Activated naive CD4-positive, alpha-beta T cell treated with Interleukin-2 at 50 U/mL for 16 hours (primary cell): ENCODE measurements at places on chromosomes 12 and 14.

DNA sequence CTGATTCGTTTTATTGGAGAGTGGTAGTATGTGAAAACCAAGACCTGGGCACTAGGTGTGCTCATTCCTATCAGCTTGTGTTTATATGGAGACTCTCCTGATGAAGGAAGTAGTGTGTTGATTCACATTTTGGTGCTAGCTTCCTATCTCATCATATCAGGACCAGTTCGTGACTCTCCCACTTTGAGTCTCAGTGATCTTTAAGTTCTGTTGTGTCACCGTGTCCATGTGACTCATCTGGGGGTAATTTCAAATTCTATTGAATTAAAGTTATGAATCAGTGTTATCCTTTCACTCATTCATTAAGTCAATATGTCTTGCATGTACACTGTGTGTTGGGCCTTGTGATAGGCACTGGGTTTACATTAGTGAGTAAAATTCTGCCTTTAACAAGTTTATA is 180.2 kb downstream of the CACNA1C start:
- no peak for DNase-seq

DNA sequence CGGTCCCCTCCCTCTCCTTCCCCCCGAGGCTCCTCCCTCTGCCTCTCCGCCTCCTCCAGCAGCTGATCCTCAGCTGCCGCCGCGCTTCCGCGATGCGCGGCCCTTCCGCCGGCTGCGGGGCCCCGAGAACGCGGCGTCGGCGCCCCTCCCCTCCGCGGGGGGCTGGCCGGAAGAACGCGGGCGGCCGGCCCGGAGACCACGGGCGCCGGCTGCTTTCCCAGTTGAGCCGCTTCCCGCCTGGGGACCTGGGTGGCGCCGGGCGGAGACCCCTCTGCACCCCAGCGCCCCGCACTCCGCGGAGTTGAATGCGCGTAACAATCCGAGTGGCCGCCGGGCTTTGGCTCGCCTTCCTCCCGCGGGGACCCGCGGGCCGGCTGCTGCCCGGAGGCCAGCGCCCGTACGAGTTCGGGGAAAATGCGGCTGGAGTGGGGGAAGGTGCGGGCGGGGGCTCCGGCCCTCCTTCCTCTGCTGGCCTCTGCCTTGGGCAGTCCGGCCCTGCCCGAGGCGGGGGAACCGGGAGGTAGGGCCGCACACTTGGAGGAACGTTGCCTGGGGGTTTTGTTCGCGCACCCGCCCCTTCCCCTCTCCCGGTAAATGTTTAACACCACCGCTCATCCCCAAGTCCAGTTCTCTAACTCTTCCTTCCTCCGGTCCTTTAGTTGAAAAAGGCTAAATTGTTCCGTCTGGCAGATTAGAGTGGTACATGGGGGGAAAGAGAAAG is 393 bp upstream of the DCAF5 start:
- no peak for DNase-seq

- DNase-seq = no peak
These were observed 23.6 kb upstream of the WNK1 start for GRCh38 chr12:728781-729180.

- DNase-seq = no peak
These were observed 7.2 kb downstream of the ALDH2 start for GRCh38 chr12:111773801-111774551.

GRCh38 chr14:75720116-75720515 is 59.1 kb downstream of the TTLL5 start:
- no peak for DNase-seq

DNA sequence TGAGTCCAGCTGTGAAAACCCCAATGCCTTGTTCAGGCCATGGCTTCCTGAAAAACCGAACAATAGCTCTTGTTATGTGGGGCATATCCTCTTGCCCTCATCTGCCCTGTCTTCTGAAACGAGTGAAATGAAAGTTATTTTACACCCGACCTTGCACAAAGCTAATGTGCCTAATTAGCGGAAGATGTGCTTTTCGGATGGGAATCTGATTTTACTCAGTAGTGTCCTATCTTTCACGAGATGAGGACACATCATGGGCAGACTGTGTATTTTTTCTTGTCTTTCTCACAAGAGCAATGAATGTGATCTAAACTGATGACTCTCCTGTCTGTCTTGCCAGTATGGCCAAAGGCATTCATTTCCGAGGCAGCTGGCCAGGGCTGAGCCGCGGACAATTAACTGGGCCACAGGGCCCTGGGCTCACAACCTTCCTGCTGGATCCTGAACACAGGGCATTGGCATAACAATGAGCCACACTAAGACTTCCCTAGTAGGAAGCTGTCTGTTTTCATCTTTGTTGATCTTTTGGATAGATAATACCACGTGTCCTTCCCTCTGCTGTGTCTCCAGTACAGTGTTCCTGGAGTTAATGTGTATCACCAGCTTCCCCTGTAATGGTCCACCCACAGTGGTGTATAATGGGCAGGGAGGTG is 86.0 kb upstream of the HIF1A start:
- DNase-seq = no peak

- peak; percentile 73 for DNase-seq
These were observed 127.3 kb upstream of the CCND2 start for GRCh38 chr12:4145990-4146859.

- DNase-seq = no peak
These were observed 11.6 kb downstream of the VRK1 start for GRCh38 chr14:96808619-96809406.

DNA sequence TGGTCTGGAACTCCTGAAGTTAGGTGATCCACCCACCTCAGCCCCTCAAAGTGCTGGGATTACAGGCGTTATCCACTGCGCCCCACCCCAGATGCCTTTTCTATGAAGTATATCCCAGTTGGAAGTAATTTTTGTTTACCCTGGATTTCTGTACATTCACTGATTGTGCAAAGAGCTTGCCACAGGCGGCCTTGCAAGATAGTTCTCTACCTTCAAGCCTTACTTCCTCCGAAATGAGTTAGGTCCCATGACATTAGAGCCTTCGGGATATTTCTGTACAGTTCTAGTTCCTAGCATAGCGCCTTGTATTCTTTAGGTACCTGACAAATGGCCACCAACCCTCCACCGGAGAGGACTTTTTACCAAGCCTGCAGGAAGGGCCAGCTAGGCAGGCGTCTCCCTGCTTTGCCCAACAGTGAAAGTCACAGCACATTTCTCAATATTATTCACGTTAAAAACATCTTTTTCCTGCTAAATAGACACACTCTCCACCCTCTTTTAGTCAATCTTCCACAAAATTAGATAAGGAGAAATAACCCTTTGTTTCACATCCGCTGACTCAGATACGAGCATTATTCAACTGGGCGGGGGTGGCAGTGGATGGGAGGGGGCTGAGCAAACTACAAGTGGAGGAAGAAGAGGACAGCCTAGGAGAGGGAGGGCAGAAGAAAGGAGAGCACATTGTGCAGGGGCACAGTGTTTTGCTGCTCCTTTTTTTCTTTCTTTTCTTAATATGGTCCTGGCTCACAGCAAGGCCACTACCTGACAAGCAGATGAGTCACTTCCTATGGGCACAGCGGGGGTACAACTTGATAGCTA is 40.0 kb upstream of the CAPRIN2 start:
- DNase-seq = peak; percentile 6

DNA sequence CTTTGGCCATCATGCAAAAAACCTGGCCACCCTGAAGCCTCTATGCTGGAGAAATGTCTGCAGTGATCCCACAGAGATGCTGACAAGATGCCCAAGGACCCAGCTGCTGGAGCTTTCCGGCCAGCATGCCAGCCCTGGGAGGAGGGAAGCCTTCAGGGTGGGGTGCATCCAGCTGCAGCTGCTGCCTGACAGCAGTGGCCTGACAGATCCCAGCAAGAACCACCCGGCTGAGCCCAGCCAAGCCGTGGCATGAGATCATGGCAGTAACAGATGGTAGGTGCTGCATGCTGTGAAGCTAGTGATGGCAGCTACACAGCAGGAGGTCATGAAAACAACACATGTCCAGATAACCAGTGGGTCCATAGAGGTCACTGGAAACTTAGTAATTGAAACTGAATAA is 13.8 kb downstream of the CLBA1 start:
- DNase-seq = no peak

DNA sequence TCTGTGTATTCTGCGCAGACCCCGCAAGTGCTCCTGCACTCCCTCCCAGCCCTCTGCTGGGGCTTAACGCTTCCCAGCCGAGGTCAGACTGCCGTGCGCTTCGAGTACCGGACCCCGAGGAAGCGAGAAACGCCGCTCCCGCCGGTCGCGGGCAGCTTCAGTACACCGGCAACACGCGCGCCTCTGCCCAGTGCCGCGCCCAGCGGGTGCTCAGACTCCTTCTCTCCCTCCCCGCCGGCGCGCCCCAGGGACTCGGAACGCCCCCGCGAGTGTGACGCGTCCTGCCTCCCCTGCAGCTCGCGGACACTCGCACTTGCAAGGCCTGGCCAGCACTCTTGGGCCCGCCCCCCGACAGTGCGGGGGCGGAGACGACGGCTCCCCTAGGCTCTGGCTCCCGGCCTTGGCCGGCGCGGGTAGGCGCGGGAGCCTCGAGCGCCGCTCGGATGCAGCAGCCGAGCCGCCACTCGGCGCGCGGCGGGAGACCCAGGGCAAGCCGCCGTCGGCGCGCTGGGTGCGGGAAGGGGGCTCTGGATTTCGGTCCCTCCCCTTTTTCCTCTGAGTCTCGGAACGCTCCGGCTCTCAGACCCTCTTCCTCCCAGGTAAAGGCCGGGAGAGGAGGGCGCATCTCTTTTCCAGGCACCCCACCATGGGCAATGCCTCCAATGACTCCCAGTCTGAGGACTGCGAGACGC is at the start of gene PTGER2:
Gene PTGER2, plus strand, starts transcription at position 410 of the 692 bp plus-strand sequence. Its CDS starts 237 bp downstream, at position 647.
- peak; percentile 86 for DNase-seq

DNA sequence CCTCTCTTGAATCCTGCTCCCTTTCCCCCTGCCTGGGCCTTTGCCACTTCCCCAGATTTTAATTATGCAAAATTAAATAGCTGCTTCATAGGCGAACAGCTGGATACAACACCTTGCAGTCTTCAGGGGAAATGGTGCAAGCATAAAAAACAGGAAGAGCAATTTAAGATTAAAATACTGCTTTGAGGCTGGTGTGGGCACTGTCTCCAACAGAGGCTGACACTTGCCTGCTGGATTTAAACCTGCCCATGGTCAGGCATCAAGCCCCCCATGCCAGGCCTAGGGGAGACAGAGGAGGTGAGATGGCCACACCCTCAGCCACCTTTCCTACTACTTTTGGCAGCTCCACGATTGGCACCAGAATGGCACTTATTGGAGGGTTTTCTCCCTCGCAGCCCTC is 110.1 kb upstream of the DIO3 start:
- DNase-seq = no peak

DNA sequence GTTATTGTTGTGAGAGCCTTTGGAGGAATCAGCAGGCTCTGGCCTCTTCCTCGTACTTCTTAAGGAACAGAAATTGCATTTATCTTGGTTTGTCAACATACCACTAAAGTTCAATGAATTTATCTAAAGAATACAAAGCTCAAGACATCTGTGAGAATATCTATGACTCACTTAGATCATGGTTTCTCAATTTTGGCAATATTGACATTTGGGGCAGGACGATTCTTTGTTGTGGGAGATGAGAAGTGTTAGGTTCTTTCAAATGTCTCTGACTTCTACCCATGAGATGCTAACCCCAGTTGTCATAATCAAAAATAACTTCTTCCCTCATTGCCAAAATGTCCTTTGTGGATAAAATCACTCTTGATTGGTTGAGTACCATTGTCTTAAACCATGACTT is 1190.3 kb downstream of the GALC start:
- no peak for DNase-seq

GRCh38 chr14:23168246-23168645 is 15.2 kb downstream of the SLC7A8 start:
- DNase-seq = no peak

- DNase-seq = no peak
These were observed 393.5 kb downstream of the CCDC91 start for GRCh38 chr12:28583701-28584261.

DNA sequence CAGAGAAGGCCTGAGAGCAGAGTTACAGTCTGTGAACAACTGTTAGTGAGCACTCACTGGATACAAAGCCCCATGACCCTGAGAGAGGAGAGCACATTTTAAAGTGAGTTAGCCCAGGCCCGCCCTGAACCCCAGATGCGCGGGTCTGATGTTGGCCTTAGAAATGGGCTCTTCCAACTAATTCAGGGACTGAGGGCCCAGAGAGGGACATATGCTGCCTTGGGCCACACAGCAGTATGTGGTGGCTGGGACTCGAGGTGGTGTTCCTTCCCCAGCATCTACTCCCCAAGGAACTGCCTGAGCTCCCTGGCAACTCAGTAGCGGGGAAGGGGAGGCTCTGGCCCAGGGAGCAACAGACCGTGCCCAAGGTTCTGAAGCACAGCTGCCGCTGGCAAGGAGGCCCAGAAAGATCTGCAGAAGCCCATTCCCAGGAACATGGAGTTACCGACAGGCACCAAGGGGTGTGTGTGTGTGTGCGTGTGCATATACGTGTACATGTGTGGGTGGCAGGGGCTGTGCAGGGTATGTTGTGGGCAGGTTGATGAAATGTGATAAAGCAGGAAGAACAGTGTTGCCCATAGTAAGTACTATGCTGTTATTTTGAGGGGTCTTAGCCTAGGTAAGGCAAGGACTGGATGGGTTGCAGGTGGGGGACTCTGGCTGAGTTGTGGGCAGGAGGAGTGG is 40.5 kb downstream of the KRT80 start:
- no peak for DNase-seq

GRCh38 chr12:4978737-4979136 is 64.9 kb upstream of the KCNA5 start:
- DNase-seq = no peak

DNA sequence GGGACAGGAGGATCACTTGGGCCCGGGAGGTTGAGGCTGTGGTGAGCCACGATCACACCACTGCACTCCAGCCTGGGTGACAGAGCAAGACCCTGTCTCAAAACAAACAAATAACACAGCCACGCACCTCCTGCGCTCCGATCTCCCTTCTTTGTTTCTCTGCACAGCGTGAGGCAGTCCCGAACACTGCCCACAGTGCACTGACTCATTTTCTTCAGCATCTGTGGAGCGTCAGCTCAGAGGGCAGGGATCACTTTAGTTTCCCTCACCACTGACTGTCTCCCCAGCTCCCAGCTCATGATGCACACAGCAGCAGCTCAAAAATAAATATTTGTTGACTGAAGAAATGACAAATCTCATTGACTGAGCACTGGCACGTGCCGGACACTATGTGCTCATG is 883 bp upstream of the MYL2 start:
- DNase-seq = no peak

- no peak for DNase-seq
These were observed 64.1 kb upstream of the EGLN3 start for GRCh38 chr14:34014936-34015335.

DNA sequence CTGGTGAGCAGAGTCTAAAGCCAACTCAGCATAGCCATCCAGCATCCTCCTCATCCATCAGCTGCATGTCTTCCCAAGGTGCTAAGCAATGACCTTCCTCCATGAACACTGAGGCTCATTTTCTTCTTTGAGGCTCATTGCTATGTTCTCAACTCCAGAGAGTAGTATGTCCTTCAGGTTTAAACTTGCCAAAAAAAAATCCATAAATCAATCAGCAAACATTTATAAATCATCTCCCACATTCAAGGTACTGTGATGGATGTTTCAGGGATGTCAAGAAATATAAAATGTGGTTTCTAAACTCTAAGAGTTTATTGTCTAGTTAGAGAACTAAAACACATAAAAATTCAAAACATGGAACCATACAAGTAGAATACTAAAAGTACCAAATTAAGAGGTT is 29.8 kb upstream of the MDM1 start:
- no peak for DNase-seq

- DNase-seq = no peak
These were observed 462 bp downstream of the SRP54 start for GRCh38 chr14:34983148-34983760.

- DNase-seq = no peak
These were observed 65.2 kb downstream of the EP400 start for GRCh38 chr12:132014915-132015280.
